ENCODE measurements at places on chromosomes 11 and 22.

GRCh38 chr22:37459206-37459605 is 27.0 kb downstream of the MFNG start:
- DNase-seq, result no peak

GRCh38 chr11:68454767-68455166 is 5.8 kb upstream of the PPP6R3 start:
- DNase-seq, result no peak

- DNase-seq, result no peak
Observed at GRCh38 chr11:90284171-90284570, 61.3 kb upstream of the CHORDC1 start.

DNA sequence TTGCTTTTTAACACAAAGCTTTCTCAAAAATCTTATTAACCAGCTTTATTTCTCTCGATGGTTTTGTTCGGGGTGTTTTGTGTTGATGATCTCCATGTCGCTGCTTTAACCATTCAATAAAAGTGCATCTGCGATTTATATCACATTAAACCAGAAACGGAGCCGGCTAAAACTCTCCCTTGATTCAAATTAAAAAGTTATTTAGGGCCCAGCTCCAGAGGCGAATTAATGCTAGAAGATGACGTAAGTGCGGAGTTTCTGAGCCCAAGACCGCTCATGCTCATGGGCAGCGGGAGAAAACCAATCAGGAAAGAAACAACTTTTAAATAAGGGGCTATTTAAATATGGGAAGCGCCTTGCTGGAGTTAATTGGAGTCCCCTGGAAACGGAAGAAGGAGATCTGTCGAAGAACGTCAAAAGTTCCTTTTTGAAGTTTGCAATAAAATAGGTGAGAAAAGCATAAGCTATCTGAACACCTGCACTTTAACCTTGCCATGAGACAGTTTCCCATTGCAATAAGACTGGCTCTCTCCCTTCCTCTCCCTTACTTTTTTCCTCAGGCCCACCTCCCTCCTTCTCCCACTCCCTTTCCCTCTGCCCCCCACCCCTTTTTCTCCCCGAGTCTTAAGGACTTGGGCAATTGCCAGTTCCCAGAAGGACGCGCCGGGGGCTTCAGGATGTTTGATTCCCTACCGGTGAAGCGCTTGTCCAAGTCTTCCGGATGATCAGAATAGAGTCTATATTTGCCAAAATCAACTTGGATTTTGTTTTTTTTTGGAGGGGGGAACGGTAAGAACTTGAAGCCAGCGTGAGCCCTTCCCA is 1.9 kb upstream of the DBX1 start:
- DNase-seq, result no peak

DNA sequence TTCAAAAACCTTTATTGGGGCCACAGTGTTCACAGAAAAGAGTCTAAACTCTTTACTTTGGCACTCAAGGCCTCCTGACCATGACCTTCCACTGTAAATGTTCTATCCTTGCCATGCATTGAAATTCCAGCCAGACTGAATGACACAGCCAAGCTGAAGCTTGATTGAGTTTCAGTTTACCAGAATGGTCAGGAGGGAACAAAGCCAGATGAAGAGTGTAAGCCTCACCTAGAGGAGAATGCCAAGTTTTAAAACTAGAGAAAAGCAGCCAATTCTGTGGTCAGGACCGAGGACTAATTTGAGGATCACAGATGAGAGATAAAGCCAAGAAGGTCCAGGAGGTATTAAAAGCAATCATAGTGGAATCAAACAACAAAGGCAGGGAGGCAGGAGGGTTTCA is 215.3 kb downstream of the KCNA4 start:
- no peak for DNase-seq

GRCh38 chr11:36383195-36383594 is 87.1 kb downstream of the PRR5L start:
- no peak for DNase-seq

DNA sequence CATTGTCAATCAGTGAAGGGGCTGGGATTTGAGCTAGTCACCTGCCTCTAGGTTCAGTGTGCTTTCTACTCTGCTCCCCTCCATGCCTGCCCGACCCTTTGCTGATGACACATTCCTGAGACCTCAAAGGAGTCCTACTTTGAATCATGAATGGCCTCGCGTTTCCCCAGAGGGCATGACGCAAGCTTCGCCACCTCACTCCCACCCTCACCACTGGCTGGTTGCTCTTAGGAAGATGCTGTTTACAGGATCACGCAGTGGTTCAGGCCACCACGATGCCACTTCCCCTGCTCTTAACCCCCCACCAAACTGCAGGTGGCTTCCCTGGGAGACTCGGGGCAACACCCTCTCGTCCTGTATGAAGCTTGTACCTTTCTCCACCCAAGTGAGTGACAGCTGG is 62.9 kb upstream of the B3GAT1 start:
- no peak for DNase-seq

DNA sequence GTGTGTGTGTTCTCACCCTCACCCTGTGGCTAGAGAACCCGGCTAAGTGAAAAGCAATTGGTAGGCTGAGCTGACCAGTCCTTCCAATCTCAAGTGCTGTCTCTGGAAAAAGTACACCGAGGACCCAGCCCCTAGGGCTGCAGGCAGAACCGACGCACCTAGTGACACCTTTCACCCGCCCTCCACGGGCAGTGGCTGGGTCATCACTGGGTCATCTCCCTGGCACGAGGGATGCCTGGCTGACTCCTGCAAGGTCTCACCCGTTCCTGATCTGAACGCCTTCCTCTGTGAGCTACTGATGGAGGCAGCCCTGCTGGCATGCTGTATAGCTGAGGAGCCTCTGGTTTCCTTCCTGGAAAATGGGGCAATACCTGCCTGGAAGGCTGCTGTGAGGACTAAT is 311.5 kb downstream of the NTM start:
- DNase-seq, result no peak

GRCh38 chr11:79276736-79277325 is 164.0 kb downstream of the TENM4 start:
- DNase-seq, result no peak

DNA sequence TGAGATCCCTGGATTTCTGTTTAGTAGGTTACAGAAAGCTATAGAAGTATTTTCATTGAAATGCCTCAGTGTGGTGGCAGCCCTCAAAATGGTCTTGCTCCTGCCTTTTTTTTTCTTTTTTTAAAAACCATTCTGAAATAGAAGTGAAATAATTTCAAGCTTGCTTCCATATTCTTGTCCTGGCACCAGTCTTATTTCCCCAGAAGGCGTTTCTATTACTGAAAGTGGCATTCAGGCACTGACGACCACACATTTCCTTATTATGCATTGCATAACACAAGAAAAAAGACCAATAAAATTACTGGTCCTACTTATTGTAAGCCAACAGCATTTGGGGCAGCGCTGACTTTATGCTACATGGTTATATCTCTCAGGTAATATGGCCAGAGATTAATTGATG is 24.5 kb upstream of the LRRC4C start:
- DNase-seq, result no peak

- DNase-seq, result no peak
Observed at GRCh38 chr11:43835104-43835503, 45.5 kb upstream of the ALKBH3 start.

GRCh38 chr22:47088480-47089158 is 326.2 kb downstream of the TBC1D22A start:
- no peak for DNase-seq

- no peak for DNase-seq
Observed at GRCh38 chr11:115606498-115607220, 102.4 kb upstream of the CADM1 start.

- no peak for DNase-seq
Observed at GRCh38 chr11:8221917-8222495, 41.7 kb downstream of the LMO1 start.

GRCh38 chr11:62505059-62505439 is 41.6 kb downstream of the AHNAK start:
- DNase-seq, result no peak

DNA sequence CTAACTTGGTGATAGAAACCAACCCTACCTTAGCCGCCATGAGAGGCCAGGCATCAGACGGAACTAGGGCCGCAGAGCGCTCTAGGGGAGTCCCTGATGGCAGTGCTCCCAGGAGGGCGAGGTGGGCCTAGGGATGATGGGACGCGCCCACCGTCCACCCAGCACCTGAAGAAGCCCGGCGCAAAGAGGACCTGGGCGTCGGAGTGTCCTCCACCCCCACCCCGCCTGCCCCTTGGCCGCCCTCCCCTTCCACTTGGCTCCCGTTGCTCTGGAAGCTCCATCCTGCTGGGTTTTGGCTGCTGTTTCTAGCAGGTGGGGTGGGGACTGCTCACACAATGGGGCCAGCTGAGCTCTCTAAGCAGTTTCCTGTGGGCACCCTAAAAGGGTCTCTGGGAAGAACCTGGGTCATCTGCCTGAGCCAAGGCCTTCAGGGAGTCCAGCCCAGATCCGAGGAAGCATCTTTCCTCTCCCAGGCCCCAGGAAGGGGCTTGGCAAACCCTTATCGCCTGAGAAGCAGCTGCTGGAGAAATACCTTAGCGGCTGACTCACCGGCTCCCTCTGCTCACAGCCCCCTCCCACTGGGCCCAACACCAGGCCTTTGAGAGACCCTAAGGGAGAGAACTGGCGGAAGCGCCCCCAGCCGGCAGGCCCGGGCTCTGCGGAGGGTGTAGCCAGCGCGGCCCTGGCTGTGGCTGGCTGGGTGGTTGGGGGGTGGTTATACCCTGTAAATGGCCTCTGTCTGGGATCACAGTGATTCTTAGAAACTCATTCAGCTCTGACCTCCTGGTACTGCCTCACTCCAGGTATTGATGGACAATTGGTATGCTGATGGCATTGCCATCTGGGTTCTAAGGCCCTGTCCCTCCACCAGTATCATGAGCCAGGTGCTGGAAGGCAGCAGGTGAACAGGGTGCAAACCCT is 19.3 kb downstream of the CREB3L1 start:
- DNase-seq, result no peak
